ENCODE measurements at places on chromosomes 3 and 15.

DNA sequence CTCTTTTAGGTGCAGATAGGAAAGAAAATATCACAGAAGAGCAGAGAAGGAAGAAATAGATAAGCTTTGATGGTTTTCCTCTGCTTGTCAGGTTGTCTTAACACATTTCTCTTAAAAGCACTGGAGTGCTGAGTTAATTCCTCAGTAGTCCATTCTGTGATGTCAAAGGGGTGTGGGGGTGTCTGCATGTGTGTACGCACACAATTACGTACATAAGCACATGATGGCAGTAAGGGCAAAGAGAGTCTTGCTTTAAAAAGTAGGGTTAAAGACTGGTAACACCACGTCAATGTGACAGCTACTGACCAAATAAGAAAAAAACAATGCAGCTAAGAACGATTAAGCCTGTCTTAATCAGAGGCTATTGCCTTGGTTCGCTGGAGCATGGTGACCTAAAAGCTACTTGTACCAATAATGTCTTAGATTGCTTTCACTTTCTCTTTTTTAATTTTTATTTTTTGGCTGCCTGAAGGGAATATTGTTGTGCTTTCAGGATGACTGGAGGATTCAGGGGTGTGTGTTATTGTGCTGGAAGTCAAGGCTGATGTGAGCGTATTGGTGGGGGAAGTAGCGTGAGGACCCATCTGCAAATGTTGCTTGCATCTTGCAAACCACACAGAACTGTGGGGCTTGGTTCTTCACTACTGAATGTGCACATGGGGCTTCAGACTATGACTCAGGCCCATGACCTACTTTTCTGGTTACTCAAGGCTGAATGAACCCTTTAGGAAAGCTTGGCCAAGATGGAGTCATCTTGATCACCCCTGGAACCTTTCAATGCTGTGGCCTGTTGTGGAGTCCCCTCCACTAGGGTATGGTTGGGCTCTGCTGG, 417.8 kb upstream of the TPM1 start:
- DNase-seq = no peak

- DNase-seq = no peak
Measured at GRCh38 chr15:38406436-38406835, 47.5 kb upstream of the FAM98B start.

GRCh38 chr15:67967871-67968431, 86.2 kb upstream of the PIAS1 start:
- DNase-seq = no peak

DNA sequence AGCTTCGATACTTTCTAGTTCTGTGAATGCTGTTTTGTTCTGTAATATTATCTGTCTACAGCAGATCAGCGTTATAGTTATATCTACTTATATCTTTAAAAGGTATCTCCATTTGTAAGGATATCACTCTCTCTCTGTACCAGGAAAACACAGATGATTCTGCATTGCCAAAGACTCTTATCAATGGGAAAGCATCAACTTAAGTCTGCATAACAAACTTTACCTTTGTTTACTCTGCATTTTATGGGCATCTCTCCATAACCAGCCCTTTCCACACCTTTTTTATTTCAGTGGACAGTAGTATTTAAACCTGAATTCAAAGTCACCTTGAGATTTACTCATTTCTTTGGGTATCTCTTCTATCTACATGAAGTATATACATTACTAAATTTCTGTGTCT, 238.7 kb upstream of the GRM7 start:
- no peak for DNase-seq

DNA sequence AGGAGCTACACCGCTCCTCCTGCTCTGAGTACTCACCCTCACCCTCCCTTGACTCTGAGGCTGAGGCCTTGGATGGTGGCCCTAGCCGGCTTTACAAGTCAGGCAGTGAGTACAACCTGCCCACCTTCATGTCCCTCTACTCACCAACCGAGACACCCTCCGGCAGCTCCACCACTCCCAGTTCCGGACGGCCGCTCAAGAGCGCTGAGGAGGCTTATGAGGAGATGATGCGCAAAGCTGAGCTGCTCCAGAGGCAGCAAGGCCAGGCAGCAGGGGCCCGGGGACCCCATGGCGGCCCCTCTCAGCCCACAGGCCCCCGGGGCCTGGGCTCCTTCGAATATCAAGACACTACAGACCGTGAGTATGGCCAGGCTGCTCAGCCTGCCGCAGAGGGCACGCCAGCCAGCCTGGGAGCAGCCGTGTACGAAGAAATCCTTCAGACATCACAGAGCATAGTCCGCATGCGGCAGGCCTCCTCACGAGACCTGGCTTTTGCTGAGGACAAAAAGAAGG, 21.2 kb upstream of the APEH start:
- DNase-seq = no peak

DNA sequence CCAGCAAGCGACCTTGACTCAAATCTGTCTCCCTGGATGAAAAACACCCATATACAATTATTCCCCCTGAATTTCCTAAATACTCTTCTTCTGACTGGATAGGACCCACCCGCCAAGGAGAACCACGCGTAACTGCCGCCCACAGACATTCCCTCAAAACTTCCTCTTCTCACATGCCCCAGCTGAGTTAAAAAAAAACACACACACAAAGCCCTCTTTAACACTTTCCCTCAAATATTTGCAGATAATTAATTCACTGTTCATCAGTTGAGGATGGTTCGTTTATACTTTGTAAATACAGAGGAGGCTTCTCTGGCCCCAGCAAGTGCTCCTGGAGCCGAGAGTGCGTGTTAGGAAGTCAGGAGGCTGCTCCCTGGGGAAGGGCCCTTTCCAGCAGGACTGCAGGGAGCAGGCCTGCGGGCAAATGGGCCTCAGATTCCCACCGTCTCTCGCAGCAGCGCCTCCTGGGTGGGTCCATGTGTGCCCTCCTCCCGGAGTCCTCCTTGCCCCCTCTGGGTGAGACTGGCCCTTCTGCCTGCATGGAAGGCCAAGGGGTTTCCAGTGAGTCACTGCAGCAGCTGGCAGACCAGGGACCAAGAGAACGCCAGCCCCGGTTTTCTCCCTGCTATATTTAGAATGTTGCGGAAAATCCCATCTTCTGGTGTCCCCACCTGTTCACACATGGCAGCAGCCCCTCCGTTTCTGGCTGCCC, 46.8 kb downstream of the MGLL start:
- DNase-seq = no peak

- no peak for DNase-seq
Measured at GRCh38 chr3:53811143-53811927, 34.9 kb downstream of the CHDH start.

GRCh38 chr3:169661361-169662131, 2.0 kb downstream of the MECOM start:
- no peak for DNase-seq

DNA sequence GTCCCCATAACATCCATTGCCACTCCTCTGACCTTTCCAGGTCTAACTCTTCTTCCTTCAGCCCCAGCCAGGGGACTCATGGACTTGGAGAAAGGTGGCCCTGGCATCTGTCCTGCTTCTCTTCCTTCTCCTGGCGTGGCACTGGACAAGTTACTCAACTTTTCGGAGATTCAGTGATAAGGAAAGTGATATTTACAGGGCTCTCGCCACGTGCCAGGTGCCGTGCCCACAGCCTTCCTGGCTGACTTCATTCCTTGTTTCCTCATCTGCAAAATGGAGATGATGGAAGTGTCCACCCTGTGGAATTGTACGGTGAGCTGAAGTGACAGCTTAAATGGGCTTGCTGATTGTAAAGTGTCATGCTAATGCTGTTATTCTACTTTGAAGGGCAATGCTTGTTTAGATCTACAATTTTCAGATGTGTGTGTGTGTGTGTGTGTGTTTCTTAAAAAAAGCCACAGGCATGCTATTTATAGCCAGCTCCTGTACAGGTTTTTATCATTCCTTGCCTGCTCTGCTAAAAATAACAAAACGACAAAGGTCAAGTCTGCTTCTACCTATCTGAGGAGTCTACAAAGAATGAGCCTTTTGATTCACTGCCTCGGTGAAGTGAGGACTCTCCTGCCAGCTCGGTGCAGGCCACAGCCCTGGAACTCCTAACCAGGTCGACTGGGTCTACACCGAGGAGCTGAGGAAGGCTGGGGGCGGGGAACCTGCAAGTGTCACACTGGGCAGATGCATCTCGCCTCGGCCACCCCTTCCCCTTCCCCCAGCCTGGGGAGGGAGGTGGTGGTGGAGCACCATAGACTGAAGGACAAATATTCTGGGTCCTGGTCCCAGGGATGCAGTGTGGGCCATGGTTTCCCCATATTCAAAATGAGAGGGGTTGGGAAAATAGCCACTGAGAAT, 11.4 kb upstream of the ATP2B2 start:
- DNase-seq = no peak

DNA sequence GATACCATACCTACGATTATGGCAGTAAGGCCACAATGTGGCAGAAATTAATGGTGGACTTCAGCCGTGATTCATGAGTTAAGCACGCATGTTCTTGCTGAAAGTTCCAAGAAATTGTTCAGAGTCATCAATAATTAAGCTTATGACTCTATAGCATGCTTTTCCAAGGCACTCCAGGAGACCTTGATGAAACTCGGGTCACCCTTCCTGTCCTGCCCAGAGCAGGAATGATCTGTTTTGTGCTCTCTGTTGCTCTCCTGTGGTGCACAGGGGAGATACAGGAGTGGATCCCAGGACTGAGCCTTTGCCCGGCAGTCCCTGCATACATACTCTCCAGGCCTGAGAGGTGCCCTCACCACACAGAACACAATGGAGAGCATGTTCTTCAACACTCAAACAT, 141.6 kb upstream of the SLC2A2 start:
- DNase-seq = no peak

- DNase-seq = no peak
Measured at GRCh38 chr3:120894316-120895057, 13.5 kb upstream of the STXBP5L start.

DNA sequence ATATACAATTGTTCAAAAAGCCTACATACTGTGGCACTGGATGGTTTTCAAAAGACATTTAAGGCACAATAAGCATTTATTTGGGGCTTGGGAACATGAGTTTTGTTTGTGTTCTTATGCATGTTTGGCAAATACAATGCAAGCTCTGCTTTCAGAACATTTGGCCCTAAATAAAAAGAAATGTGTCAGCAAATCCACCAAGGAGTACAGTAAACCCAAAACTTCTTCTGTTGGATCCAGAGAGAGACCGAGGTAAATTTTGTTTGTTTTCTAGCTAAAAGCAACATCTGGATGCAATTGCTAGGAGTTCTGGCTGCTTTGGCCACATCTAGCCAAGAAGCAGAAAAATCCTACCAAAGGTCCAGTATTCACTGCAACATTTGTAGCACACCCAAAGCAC, 168.8 kb downstream of the DCLK3 start:
- DNase-seq = no peak

DNA sequence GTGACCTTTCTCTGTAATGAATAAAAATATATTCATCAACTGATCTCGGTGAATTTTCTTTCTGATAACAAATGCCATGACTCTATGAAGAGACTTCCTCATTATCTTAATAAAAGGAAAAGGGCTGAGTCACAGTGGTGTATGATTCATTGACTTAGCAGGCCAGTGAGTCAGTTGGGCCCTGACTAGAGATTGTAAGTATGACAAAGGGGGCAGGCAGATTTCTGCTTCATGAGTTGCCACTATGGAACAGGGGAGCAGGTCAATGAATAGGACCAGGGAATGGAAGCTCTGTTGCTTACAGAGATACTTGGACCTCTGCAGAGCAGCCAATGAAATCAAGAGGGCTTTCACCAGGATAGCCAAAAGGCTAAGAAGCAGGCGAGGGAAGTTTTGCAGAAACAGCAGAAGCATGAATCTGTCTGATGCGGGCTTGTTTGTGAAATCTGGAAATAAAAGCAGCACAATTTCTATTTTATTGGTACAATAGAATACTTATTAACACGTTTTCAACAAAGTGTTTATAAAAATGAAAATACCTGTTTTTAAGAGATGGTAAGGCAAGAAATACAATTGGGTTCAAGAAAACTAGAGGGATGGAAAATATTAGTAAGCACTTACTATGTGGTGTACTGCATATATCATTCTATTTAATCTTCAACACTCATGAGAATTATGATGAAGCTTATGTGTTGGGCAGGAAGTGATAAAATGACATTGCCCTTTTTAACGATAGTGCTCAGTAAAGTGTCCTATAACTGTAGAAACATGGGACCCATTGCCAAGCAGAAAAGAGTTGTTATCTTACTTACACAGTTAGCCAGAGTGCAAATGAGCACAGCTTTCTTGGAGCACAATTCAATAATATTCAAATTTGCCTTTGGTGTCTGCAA, 169.8 kb upstream of the MYRIP start:
- DNase-seq = peak; percentile 35

- peak; percentile 44 for DNase-seq
Measured at GRCh38 chr3:149936812-149937230, 33.9 kb downstream of the PFN2 start.

GRCh38 chr3:127218454-127218922, 25.6 kb downstream of the PRR23E start:
- DNase-seq = no peak

DNA sequence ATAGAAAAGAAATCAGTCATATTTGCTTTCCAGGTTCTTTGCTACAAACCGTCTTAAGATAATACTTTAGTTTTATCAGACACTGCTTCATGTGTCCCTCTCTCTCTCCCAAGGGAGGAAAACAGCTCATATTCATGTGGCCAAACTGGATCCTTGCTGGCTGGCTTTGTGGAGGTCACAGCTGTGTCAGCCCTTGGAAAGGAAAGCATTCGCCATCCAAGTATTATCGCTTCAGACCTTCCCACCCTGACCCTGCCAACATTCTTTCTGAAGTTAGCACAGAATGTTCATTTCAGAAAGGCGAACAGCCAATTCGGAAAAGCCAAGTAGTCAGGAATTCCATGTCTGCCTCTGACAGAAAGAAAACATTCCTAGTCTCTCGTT, 213.6 kb downstream of the FEZF2 start:
- DNase-seq = no peak

GRCh38 chr3:55505776-55506175, 18.7 kb upstream of the WNT5A start:
- DNase-seq = no peak

DNA sequence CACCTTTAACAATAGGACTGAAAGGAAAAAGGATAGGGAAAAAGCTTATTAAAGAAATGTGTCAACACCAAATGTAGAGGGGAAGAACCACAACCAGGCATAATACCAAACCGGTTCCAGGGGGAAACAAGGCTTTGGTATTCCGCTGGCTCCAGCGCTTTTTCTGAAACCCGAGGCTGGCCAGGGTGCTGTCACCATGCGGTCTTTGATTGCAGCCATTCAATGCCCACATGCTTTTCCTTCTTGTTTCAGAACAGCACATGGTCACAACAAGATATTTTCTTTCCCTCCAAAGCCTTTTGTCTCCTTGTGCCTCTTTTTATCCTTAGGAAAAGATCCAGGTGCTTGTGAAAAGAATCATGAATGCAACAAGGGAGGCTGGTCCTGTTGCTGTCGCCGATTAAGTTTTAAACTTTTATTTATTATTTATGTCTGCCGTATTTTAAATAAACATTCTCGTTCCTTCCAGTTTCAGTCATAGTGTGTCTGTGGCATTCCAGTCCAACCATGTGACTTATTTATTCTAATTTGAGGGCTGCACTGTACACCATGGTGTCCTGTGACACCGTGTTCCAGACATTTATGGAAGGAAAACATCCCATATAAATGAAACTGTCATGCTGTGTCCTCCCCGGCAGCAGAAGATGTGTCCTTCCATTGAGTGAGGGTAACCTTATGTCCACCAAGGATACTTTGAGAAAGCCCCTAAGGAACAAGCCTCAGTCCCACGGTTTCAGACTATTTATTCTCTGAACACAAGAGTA, 41.1 kb downstream of the CCK start:
- no peak for DNase-seq

All from hematopoietic multipotent progenitor cell treated with erythropoietin and hydrocortisone succinate and interleukin-3 and kit ligand, for 15 days (in vitro differentiated cells).